ENCODE measurements at places on chromosomes 6 and 20.
A peak's percentile ranks its signal among the peaks of the same experiment; 100 is the strongest.

DNA sequence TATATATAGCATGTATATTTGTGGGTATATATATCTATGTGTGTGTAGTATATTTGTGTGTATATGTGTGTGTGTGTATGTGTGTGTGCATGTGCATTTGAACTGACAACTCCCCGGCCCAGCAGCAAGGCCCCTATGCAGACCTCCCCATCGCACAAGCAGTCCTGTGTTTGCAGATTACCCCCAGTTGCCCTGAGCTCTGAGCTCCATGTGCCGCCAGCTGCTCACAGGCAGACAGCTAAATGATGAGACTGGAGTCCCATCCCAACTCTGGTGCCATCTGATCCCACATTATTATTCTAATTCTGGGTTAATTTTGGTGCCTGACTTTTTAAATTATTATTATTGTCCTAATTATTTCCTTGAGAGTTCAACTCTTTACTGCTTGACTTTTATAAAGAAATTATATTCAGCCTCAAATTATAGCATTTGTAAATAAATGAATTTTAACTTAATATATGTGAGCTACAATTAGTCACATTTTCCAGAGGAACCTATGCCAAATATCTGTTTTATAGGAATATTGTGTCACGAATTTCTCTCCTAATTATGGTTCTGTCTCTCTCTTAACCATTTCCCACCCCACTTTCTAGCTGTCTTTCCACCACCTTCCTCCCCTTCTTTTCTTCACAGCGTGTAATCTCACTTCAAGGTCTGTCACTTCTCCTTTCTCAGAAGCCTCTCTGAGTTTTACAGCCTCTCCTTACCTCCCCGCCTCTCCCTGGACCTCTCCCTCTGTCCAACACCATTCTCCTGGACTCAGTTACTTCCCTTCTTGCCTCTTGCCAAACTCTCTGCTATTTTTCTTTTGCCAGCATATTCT lies 90.6 kb upstream of the SYNDIG1 start:
- DNase-seq, result peak; percentile 56

DNA sequence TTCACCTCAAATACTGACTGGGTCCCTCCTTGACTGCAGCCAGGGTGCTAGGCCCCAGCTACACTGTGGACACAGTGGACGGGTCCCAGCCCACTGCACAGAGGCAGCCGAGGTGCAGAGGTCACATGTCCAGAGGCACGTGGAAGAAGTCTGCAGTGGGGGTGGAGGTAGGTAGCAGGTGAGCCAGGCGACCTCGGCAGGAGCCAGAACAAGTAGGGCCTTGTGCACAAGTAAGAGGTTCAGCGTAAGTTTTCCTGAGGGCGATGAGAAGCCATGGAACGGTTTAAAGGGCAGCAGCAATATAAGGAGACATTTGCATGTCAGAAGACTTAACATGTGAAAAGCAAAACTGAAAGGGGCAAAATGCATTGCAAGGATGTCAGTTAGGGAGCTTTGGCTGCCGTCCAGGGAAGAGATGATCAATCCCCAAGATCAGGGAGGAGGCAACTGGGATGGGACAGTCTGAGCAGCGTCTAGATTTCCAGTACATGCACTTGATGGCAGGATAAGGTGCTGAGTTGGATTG lies 49.7 kb upstream of the SNX9 start:
- no peak for DNase-seq

DNA sequence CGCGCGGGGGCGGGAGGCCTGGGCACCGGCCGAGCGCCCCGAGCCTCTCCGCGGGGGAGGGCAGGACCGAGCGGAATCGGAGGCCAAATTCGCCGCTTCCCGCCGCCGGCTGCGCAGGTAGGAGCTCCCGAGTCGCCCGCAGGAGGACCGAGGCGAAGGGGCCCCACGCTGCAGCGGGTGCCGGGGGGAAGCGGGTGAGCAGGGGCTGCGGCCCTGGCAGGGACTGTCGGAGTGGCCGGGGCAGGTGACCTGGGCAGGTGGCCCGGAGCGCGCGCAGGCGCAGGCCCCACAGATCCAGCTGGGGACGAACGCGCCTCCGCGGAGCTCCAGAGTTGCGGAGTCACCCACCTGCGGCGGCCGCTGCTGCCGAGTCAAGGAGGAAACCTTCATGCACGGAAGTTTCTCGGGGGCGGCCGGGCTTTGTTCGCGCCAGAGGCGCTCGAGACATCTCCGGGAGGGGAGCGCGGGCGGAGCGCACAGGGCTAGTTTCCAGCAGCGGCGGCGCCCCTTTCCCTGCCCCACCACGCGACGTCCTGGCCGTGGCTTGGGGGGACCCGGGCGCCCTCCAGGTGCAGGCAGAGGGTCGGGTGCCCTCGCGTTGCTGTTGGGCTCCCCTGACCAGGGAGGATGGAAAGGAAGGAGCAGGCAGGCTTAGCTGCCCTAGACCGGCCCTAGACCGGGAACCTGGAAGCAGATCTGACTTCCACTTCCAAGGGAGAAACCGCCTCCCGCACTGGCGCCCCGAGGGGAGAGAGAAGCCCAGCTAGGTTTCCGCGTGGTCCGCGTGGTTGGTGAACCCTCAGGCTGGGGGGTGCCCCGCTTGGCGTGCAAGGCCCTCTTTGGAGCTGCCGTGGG lies 590 bp downstream of the SLCO4A1 start:
- no peak for DNase-seq

DNA sequence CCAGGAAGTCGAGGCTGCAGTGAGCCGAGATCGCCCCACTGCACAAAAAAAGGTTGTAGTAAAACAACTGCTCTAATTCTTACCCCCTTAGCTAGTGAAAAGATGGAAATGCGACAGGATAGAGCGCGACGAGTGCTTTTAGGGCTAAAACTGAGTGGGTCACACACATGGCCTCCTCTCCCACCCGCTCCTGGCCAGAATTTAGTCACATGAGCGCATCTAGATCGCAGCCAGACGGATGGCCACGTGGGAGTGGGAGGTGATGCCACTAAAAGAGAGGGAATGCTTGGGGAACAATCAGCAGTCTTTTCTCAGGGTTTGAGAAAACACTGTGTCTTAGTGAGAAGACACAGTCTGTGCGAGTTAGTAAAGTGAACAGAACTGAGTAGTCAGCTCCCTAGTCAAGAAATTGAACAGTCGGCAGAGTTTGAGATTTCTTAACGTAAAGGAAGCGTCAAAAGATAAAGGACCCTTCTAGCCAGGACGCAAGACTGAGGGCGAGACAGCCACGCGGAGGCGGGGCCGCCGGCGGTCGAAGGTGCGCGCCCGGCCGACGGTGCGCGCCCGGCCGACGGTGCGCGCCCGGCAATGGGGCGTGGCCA lies 664 bp upstream of the ACTR5 start:
- no peak for DNase-seq

- DNase-seq, result peak; percentile 97
Measured at GRCh38 chr6:135922174-135922573, 70.7 kb downstream of the PDE7B start.

DNA sequence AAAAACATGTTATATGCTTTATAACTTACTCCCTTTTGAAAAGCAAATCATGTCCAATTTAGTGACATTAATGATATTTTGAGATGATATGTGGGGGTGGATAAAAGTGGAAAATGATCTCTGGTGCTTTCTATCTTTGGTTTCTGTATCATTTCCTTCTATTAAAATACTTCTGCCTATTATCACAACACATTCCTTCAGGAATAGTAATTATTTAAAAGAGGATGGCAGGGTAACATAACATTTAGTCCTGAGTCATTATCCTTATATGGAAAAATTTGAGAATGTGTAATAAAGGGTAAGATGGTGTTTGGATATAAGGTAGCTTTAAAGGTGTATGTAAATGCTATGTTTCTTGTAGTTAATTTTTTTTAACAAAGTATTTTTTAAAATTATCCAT lies 657.7 kb downstream of the PHF3 start:
- DNase-seq, result no peak

DNA sequence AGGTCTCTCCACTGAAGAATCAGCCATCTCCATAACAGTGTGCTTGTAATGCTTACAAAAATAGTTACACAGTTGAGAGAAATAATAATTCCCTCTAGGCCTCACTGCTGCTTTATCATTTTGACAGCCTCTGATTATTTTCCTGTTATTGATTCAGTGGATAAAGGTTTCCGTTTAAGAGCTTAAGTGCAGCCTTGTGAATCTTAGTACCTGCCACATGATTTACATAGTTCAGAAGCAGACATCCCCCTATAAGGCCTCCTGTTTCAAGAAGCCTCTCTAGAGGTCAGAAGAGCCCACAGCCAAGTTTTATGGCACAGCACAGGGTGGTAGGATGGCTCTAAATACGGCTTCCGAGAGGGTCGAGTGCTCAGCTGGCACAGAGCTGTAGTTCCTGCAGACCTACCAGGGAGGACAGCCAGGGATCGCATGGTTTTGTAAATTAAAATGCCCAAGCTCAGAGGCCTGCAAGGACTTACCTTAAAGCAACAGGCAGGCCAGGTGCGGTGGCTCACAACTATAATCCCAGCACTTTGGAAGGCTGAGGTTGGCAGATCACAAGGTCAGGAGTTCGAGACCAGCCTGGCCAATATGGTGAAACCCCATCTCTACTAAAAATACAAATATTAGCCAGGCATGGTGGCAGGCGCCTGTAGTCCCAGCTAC lies 17.6 kb upstream of the PYGB start:
- DNase-seq, result no peak

DNA sequence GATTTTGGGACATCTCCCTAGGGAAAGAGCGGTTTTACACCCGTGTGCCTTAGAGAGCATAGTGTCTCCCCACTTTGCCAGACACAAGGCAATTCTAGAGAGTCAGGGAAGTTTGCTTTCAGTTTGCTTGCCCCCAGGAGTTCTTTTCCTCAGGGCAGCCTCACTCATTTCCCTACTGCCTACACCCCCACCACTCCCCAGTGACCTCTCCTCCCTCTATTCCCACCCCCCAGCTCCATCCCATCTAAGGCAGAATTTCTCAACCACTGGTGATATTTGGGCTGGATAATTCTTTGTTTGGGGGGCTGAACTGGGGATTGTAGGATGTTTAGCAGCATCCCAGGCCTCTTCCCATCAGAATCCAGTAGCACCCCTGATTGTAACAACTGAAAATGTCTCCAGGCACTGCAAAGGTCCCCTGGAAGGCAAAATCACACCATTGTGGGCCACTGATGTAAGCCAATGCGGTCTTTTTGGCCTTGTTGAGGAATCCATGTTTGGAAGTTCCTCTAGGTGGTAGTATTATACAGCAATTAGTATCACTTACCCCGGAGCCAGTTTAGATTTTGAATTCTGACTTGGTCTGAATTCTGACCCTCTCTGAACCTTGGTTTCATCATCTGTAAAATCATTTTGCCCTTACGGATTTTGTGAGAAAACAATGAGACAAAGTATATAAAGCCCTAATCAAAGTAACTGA lies 1.3 kb downstream of the EPPIN start:
- DNase-seq, result no peak

DNA sequence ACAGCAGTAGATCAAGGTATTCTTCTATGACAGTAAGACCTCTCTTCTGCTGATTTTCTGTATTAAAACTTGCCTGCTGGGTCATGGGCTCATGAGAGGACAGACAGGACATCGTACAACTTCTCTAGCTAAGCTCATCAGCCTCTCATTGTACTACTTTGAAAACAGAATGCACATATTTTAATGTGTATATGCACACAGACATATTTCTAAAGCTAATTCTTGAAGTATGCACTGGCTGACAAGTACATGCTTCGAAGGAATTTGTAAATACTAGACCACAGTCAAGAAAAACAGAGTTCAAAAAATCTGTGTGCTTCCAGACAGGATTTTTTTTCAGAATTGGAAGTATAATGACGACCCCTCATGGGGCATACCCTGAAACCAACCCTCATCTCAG lies 81.7 kb upstream of the CD83 start:
- DNase-seq, result no peak

- no peak for DNase-seq
Measured at GRCh38 chr6:157954150-157955117, 27.2 kb upstream of the SYNJ2 start.

DNA sequence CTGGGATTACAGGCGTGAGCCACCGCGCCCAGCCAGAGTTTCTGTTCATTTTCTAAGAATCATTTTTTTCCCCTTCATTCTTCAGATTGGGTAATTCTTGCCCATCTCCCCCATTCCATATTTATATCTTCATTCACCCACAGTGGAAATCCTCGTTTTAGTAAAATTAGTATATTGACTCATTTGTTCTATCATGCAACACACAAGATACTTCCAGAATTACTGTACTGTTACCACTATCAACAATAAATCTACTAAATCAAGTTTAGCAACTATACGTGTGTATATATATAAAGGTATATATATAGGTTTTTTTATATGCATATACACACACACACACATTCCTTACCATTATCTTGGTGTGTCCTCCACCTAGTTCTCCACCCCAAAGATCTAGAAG lies 41.2 kb upstream of the KCNG1 start:
- DNase-seq, result no peak

DNA sequence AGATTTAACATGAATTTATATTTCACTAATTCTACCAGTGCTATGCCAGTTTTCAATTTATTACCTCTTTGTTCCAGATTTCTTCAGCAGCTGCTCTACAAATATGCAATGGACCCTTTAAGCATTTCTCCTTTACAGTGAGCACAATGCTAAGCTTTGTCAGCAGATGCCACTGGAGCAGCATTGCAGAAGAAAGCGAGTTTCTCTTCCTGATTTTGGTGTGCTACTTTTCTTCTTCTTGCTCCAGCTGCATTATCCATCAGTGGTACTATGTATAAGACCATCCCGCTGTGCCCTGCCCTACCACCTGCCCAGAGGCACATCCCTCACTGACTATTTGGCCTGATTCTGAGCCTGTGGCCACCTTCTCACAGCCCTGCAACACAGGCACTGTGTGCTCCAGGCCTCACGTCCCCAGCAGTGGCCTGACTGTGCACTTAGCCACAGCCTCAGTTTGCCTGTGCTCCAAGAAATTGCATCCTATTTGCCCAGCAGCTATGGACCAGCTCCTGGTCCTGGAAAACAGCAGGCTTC lies 84.1 kb downstream of the TNFAIP3 start:
- DNase-seq, result no peak

GRCh38 chr6:31038559-31038958 lies 28.3 kb downstream of the MUC22 start:
- DNase-seq, result no peak

DNA sequence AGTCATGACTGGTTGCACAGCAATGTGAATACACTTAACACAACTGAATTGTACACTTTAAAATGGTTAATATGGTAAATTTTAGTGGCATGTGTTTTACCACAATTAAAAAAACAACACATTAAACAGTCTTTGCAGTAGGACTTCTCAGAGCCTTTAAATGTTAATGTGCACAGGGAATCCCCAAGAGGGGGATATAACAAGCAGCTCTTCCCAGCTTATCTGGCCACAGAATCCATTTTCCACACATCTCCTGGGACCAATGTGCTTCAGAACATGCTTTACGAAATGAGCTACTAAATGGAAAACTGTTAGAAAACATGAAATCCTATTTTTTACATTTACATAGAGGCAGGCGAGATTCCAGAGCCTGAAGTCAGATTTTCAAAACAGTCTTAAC lies 44.4 kb downstream of the FYN start:
- no peak for DNase-seq

GRCh38 chr20:64238851-64239387 lies 16.6 kb upstream of the PCMTD2 start:
- no peak for DNase-seq

- no peak for DNase-seq
Measured at GRCh38 chr6:32089082-32089828, 19.9 kb downstream of the TNXB start.

- DNase-seq, result no peak
Measured at GRCh38 chr6:87588756-87589407, 905 bp downstream of the RARS2 start.

Measured in NCI-H446 treated with DMSO at 0.1 percent for 48 hours (cell line).